GM19239 (cell line): ENCODE measurements at places on chromosomes 12 and 14.

DNA sequence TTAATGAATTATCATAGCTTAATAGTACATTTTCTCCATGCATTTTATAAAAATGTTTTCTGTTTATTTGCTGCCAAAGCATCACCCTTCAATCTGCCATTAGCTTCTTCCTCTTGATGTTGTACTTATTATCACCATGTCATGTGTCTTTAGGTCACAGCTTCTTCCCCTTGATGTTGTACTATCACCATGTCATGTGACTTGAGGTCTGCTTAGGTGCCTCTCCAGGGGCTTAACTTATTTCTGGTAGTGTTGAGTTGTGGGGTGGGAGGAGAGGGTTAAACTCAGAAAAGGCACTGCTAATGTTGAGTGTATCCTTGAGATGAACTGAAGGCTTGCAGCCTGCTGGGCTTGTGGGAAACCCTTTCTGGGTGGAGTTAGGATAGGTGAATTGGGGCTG, 87.8 kb downstream of the DAAM1 start:
- DNase-seq, result no peak

DNA sequence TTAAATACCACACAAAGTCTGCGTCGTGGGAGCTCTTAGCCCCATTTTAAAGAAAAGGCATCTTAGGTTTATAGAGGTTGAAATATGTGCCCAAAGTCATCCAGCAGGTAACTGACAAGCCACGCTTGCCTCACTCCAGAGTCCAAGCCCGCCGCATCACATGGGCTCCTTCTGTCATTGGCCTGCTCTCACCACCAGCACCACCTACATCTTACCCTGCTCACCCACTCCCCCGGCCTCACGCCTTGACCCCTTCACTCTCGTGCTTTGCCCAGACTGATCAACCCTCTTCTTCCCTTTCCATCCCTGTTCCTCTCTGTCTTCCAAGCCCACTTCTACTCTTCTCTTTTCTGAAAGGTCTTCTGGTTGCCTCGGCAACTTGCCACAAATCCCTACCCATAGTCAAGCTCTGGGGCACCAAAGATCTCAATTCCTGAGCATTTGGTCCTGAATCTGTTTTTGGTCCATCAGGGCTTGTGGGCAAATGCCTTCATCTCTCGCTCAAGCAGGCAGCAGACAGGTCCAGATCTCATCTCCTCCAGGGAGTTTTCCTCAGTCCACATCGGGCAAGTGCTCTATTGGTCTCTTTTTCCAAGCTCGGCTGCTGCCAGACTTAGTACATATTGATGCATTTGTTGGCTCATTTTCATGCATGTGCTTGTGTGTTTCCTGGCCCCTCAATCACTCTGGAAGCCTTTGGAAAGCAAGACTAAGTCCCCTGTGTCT, 3.5 kb upstream of the KRT1 start:
- DNase-seq, result no peak

DNA sequence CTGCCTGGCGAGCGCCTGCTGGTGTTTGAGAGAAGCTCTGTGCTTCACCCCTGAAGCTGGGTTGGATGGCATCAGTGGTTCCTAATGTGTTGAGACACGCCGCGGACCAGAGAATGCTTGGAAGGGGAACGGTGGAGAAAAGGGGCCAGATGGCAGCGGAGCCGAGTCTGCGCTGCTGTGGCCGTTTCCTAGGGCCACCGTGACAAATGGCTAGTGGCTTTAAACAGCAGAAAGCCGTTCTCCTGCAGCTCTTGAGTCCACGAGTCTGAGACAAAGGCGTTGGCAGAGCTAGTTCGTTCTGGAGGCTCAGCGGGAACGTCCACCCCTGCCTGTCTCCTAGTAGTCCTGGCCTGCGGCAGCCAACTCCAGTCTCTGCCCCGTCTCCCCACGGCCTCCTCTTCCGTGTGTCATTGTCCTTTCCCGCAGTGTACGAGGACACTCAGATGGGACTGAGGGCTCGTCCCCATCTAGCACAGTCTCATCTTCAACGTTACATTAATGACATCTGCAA, 103.6 kb downstream of the ADGRD1 start:
- DNase-seq, result no peak

- no peak for DNase-seq
Measured at GRCh38 chr12:94122591-94122990, 25.8 kb upstream of the PLXNC1 start.

- no peak for DNase-seq
Measured at GRCh38 chr12:1807087-1807860, 13.1 kb upstream of the LRTM2 start.

- DNase-seq, result no peak
Measured at GRCh38 chr14:105862581-105863239, 336.3 kb downstream of the TMEM121 start.

DNA sequence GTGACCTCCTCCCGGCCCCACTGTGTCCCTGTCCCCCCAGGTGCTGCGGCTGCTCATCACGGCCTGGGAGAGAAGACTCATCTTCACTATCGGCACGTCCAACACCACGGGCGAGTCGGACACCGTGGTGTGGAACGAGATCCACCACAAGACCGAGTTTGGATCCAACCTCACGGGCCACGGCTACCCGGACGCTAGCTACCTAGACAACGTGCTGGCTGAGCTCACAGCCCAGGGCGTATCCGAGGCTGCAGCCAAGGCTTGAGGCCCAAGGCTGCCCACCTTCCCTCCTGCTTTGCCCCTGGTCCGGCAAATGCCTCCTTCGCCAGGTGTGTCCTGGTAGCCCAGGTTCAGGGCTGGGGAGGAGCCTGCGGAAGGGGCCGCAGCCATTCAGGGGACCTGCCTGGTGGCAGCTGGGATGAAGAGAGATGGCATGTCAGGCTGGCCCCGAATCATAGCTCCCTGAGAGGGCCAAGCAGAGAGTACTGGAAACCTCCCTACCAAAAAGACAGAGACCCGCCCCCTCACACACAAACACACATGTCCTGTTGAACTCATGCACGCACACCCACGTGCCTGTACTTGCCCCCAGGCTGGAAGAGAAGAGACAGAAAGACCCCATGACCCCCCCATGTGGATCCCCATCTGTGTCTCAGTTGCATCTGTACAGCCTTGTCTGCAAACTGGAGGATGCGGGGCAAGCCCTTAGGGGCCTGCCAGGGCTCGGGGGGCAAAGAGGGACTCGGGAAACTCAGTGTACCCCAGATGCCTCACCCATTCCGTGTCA, 38.7 kb downstream of the RASAL1 start:
- no peak for DNase-seq

- no peak for DNase-seq
Measured at GRCh38 chr14:33567023-33567728, 383.7 kb downstream of the EGLN3 start.

- no peak for DNase-seq
Measured at GRCh38 chr14:19729763-19730162, 13.6 kb upstream of the OR4Q3 start.

- DNase-seq, result no peak
Measured at GRCh38 chr14:71726580-71727021, 205.6 kb upstream of the RGS6 start.

DNA sequence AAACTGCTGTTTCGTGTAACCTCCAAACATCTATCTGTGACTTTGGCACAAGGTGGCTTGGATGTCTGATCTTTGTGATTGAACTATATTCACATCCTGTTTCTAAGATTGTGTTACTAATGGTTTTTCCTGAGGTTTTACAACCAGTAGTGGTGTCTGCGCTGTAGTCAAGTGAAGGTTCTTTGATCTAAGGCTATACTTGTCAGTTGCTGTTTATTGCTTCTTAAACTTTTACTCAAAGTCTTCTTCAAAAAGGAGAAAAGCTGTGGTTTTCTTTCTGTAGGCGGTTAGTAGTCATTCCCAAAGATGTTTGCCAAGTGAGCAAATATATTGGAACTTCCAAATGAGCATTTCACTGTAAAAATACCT, 12.3 kb upstream of the CALM1 start:
- no peak for DNase-seq

DNA sequence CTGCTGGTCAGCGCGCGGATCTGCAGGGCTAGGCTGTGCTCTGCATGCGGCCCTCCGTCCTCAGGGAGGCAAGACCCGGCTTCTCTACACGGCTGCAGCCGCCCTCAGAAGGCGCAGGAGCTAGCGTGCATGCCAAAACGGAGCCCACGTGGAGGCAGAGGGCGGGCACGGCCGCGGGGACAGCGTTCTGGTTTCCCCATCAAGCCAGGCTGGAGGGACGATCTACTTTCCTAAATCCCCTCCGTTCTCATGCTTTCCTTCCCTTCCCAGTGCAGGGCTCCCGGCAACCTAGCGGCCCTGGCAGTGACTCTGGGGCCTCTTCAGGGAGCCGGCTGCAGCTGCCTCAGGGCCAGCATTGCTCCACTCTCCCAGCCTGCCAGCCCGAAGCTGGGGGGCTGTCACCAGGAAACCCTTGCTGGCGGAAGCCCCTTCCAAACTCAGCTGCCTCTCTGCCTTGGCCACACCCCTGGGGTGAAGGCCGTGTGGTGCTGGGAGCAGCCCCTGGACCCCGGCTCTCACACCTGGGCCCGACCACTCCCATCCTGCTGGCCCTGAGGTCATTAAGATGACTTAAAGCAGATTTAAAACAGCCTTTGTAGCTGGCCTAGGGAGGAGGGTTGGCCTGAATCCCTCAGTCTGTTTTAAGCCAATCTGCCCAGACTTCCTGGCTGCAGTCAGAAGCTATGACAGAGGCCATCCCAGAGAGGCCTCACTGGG, 9.2 kb upstream of the GOLGA3 start:
- DNase-seq, result no peak

GRCh38 chr14:75295061-75295461, 16.4 kb downstream of the FOS start:
- DNase-seq, result no peak

DNA sequence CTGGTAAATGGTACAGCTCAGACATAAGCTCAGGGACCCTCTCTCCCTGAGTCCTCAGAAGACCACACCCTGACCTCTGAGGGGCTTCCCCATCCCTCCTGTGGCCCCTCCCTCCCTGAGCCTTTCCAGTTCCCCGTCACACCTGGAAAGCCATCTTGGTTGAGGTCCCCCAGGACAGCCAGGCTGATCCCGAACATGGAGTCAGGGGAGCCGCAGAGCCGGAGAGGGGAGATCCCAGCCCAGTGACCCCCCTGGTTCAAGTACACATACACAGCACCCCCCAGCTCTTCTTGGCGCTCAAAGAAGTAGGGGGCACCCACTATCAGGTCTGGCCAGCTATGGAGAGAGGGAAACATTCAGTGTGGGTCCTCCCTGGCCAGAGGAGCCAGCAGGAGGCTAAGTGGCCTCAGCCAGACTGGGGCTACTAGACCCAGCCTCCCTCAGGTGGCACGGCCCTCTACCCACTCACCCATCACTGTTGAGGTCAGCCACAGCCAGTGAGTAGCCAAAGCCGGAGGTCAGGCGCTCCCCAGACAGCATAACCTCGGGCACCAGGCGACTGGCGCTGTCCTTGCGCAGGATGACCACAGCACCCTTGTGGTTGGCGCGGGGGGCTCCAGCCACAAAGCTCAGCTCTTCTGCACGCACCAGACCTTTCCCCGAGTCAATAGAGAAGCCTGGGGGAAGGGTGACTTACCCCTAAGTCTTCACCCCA, 9.3 kb downstream of the ITGA7 start:
- no peak for DNase-seq

- no peak for DNase-seq
Measured at GRCh38 chr12:32947206-32948067, 50.9 kb upstream of the PKP2 start.

DNA sequence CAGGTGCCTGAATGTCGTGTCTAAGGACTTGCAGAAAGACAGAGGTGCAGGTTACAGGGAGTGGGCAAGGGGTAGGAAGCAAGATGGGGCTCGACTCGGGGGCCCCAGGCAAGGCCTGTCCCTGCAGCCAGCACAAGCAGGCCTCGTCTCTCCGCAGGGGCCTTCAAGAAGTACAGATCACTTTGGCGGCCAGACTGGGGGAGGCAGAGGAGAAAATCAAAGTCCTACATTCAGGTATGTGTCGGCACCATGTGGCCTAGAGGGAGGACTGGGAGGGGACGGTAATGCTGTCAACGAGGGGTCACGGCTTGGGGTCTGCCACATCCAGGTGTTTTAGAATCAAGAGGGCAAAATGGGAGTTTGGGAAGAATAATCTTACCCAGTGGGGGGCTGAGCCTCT, 73.7 kb downstream of the PHETA1 start:
- no peak for DNase-seq

DNA sequence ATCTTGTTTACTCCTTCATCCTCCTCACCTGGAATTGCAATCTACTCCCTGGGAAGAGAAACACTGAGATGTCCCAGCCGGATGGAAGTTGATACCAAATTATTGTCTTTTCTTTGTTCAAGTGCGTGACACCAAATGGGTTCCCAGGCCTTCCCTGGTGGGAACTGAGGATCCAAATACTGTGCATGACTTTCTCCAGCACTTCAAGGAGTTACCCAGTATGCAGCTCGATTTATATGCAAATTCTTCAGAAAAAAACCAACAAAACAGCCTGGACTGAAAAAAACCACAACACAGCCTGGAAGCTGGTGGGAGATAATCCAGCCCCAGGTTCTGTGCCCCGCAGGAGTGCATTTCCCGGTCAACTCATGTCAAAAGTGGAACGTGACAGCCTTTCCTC, 310.6 kb downstream of the GLT1D1 start:
- no peak for DNase-seq

DNA sequence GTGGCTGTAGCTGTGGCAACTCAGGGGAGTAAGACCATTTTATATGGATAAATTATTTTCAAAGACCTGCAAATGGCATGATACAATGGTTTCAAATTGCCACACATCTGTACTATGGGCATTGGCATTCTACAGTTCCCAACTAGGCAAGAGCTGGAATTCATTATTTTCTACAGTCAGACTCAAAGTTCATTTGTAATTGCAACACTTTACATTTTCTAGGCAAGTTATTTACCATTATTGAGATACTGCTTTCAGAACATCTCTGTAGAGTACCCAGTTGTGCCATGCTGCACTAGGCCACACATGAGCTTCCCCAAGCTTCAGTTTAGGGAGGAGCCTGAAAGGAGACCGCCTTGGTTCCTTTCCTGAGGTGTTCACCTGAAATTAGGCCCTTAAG, 8.0 kb upstream of the ATG14 start:
- DNase-seq, result no peak

DNA sequence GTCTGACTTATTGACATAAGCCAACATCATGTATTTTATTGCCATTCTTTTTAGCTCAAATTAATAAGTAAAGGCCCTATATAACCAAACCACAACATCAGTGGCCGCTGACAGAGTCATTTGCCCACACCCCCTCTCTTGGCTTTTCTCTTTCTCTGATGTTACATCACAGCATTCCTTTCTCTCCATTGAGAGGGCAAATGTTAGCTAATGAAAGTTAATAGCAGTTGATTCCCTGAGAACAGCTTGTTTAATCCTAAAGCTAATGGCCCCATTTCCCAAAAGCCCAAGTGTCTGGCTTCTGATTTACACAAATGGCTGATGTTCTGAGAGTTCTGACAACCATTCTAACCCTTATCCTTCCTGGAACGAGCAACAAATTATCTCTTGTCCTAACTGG, 308.8 kb downstream of the SNAPC1 start:
- DNase-seq, result no peak

- no peak for DNase-seq
Measured at GRCh38 chr12:20351406-20351805, 16.9 kb upstream of the PDE3A start.

GRCh38 chr12:130705178-130705822, 10.8 kb downstream of the RIMBP2 start:
- DNase-seq, result no peak

- DNase-seq, result no peak
Measured at GRCh38 chr12:99935608-99936007, 49.1 kb downstream of the ANKS1B start.
